ENCODE measurements at places on chromosomes 1 and 21. TPM values are rescaled to one million over a fixed set of nuclear protein-coding genes. Genes with fewer than 3 reads are reported as not detected.

- DNase-seq, result no peak
These were observed 40.9 kb downstream of the FASLG start for GRCh38 chr1:172699695-172700227.

ABCA4 gene
- total RNA-seq, result 0.11 TPM

DNA sequence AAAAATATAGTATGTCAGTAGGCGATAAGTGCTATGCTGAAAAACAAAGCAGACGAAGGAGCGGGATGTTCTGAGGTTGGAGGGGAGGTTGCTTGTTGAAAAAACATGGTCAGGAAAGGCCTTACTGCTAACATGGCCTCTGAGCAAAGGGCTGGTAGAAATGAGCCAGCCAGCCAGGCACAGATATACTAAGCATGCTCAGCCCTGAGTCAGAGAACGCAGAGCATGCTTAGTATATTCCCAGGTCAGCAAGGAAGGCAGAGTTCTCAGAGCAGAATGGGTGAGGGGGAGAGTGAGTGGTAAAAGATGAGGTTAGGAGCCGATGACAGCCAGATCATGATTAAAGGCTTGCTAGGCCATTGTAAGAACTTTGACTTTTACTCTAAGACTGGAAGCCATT, 36.7 kb downstream of the ZBTB40 start:
- no peak for DNase-seq

S100B gene
- total RNA-seq, result 2.8 TPM

EPHB2 gene
- 2.0 TPM for total RNA-seq

OR10J1 gene
- not detected for total RNA-seq

RGS16 gene
- 0.88 TPM for total RNA-seq

- no peak for DNase-seq
These were observed 37.1 kb downstream of the LHX4 start for GRCh38 chr1:180267211-180267561.

TIAM1 gene
- total RNA-seq, result 1.8 TPM

- DNase-seq, result no peak
These were observed 194.6 kb downstream of the TNR start for GRCh38 chr1:175548774-175549173.

- DNase-seq, result no peak
These were observed 286.0 kb downstream of the VAV3 start for GRCh38 chr1:107678993-107679392.

TTC13 gene
- 6.7 TPM for total RNA-seq

LCE1D gene
- not detected for total RNA-seq

DNA sequence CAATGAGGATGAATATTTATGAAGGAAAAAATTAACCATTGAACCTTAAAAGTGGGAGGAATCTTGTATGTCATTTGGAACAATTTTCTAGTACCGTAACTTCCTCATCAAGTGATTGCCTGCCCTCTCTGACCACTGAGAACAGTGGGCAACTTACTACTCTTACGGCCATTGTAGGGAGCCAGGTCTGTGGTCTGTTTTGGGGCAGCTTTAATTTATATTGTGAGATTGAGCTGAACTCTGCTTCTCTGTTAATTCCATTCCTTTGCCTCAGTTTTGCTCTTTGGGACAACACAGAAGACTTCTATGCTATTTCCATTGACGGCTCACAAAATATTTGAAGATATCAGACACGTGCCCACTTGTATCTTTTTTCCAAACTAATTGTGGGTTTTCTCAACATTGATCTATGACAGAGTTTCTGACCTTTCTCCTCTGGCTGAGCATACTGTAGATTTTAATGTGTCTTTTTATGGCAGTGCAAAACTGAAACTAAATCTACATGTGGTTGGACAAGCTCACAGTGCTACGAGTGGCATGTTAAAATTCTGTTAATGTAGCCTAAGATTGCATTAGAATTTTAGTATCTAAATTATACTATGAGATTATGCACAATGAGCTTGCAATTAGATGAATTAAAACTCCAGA, 27.8 kb upstream of the ZNF281 start:
- DNase-seq, result no peak

DNA sequence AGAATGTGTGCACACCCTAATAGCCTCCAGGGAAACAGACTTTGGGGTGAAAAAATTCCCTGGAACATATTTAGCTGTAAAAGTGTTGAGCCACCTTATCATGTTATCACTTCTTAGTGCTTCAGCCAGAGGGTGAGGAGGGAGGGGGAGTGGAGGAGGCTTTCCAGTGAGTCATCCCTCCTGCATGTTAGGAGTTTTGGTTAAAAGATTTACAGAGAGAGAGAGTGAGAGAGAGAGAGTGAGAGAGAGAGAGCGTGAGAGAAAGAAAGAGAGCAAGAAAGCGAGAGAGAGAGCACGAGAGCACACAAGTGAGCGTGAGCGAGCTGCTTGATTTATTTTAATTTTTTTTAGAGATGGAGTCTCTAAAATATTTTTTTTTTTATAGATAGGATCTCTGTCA, 13.5 kb upstream of the CACNA1E start:
- no peak for DNase-seq

LDLRAD1 gene
- total RNA-seq, result not detected

DNA sequence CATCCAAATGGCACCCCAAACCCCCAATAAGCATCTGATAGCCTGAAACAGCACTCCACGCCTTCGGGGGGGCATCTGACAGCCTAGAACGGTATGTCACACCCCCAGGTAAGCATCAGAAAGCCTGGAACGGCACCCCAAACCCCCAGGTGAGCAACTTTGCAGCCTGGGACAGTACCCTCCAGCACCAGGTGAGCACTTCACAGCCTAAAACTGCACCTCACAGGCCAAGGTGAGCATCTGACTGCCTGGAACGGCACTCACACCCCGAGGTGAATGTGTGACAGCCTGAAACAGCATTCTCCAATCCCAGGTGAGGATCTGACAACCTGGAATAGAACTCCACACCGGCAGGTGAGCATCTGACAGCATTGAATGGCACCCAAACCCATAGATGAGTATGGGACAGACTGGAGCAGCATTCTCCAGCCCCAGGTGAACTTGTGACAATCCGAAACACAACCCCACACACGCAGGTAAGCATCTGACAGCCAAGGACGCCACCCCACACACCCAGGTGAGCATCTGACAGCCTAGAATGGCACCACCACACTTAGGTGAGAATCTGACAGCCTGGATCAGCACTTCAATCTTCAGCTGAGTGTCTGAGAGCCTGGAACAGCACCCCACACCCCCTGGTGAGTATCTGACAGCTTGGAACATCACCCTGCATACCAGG, 18.3 kb upstream of the MMEL1 start:
- peak; percentile 7 for DNase-seq

- no peak for DNase-seq
These were observed 401 bp downstream of the ERRFI1 start for GRCh38 chr1:8025671-8026144.

CLCA4 gene
- 0.27 TPM for total RNA-seq

- no peak for DNase-seq
These were observed 86.1 kb downstream of the TENT5C start for GRCh38 chr1:117691942-117692341.

DNA sequence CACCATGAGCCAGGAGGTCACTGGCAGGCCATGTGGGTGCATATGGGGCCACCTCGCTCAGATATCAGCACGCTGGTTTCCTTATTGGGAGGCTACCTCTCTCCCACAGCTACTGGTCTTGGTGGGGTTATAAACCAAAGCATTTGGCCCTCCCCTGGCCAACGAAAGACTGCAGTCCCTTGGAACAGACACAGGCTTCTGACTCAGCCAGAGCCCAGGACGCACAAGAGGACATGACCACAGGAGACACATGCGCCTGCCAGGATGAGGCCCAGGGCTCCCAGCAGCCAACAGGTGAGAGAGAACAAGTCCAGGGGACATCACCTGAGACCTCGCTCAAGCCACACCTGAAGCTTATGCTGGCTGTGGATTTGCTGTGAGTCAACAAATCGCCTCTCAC, 13.8 kb downstream of the NPHP4 start:
- no peak for DNase-seq

DNA sequence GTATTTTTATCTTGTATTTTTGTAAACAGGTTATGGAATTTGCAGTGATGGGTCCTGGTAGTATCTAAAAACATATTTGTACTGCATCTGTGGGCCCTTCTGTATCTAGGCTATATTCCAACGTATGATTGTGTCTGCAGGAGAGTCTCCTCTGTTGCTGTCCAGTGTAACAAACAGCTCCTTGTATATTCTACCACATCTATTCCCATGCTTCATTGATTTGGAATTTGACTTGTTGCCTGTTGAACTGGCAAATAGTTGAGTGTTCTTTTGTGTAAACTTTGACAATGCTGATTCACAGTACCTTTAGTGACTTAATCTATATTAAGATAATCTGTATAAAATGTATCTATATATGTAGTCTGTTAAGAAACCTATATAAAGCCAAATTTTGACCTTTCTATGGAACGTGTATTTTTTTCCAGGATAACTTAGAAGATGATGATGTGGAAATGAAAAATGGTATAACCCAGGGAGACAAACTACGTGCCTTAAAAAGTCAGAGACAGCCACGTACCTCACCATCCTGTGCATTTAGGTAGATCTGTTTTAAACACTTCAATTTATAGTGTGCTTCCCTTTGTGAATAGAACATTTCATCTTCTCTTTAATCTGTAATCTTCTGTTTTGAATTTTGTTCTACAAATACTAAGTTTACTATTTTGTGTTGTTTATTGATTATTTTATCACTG, 43.4 kb upstream of the GPR88 start:
- no peak for DNase-seq

SMIM11 gene
- 25.1 TPM for total RNA-seq

DNA sequence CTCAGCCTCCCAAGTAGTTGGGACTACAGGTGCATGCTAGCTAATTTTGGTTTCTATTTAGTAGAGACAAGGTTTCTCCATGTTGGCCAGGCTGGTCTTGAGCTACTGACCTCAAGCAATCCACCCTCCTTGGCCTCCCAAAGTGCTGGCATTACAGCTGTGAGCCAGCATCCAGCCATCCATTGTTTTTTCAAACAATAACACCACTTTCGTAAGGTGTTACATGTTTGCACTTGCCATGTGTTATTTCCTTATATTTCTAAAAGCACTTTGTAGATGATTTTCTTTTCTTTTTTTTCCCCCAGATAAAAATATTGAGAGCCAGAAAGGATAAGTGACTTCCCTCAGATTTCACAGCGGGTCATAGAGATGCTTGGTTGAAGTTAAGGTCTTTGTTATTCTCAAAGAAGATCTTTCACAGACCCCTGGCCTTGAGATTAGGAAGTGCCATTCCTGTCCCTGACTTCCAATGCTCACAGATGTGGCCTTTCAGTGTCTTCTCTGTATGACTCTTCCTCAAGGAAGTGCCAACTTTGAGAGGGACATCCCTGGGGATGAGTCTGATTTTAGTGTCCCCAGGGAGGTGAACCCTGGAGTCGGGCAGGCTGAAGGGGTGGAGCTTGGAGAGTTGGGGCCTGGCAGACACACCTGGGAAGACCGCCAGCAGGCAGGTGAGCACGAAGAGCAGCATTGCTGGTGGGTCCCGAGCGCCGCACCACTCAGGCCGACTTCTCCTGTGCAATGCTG, 6.3 kb downstream of the PIGR start:
- no peak for DNase-seq

KIF21B gene
- total RNA-seq, result 0.47 TPM

DNA sequence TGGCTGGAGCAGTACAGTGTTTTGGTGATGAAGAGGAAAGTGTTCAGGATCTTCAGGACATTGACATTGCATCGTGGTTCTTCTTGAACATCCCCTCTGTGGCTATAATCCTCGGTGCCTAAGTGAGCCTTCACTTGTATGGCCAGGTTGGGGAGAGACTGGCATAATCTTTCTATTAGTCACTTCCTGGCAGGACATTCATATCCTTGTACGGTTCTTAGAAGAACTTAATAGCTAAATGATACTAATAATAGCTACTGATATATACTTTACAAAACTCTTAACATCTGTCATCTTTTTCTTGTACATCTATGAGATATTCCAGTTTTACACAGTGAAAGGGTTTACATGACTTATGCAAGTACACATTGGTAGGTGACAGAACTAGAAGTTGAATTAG, 35.8 kb downstream of the CELF3 start:
- no peak for DNase-seq

GRCh38 chr1:176876966-176877515, 287.5 kb downstream of the ASTN1 start:
- no peak for DNase-seq

DIO1 gene
- not detected for total RNA-seq

Measured in left ventricle myocardium inferior (tissue), 1 donor.